ENCODE measurements at places on chromosomes 11 and 22.

DNA sequence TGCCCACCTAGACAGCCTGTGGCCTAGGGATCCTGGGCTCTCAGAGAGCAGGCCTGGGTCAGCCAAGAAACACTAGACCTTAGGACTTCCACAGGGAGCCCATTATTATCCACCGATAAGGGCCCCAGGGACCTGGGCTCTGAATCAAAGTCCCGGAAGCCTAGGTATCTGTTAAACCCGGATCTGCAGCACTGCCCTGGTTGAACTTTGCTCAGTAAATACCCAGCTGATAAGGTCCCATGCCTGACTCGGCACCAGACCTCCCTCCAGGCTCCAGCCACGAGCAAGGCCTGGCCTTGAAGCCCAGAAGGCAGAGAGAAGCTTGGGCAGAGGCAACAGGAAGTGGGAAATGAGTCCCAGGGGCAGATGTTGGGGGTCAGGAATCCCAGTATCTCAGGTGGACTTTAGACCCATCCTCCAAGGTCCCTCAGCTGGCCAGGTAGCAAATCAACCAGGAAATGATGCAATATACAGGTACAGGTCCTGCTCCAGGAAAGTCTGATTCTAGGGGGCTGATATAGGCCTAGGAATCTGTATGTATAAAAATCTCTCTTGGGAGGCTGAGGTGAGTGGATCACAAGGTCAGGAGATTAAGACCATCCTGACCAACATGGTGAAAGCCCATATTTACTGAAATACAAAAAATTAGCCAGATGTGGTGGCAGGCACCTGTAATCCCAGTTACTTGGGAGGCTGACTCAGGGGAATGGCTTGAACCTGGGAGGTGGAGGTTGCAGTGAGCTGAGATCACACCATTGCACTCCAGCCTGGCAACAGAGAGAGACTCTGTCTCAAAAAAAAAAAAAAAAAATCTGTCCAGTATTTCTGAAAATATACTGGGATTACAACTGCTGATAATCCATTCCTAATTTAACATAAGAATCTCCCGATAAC lies 18.7 kb downstream of the POU2AF1 start:
- no peak for DNase-seq

DNA sequence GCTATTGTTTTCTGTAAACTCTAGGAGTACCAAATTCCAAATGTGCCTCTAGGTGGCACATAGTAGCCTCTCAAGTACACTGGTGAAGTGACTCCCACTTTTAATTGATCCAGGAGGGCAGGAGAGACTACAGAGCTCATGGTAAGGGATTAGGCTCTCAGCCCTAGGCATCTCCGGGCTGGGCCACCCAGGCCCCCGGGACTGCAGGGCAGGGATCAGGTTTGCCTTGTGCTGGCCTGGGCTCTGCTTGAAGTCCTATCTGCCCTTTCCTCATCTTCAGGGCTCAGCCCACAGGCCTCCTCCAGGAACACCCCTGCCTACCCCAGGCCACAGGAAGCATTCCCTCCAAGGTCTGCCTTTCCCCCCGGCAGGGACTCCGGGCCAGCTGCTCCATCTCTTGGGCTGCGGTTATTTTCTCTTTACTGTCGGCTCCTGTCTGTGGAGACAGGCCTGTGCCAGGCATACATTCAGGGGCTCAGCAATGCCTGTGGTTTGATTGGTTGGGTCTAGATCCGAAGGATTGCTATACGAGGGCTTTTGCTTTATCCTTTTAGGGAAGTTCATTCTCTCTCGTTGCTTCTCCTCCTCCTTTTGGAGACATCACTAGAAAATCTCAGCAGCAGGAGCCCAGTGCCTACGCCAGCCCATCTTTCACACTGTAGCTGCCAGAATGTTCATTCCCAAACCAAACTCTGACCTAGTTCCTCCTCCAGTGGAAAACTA lies 32.8 kb downstream of the PARVA start:
- DNase-seq: no peak

GRCh38 chr22:39931251-39931650 lies 28.9 kb upstream of the TMA7B start:
- no peak for DNase-seq

DNA sequence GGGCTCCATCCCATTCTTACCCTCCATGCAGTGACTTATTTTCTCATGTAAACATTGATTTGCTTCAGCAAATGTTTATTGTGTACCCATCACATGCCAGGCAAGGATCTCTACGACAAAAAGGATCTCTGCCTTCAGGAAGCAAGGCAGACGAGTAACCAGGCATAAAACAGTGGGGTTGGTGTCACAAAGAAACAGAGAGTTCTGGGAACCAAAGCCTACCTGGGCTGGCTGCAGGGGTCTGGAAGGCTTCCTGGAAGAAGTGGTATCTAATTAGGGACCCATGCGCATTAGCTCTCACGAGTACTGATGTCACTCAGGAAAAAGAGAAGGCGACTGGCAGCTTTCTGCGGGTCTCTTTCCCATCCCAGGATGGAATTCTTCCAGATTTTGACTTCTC lies 44.5 kb downstream of the KIAA1671 start:
- DNase-seq: no peak
